ENCODE measurements at places on chromosomes 6 and 20. TPM values are rescaled to one million over a fixed set of nuclear protein-coding genes. Genes with fewer than 3 reads are reported as not detected.
A peak's percentile ranks its signal among the peaks of the same experiment; 100 is the strongest.

Gene COL9A1
- 14.1 TPM for total RNA-seq

Gene RTN4IP1
- total RNA-seq, result 17.5 TPM

Gene OXT
- total RNA-seq, result not detected

Gene QRSL1
- 19.3 TPM for total RNA-seq

Gene SLC13A3
- total RNA-seq, result 8.6 TPM

Gene GSTA2
- total RNA-seq, result not detected

DNA sequence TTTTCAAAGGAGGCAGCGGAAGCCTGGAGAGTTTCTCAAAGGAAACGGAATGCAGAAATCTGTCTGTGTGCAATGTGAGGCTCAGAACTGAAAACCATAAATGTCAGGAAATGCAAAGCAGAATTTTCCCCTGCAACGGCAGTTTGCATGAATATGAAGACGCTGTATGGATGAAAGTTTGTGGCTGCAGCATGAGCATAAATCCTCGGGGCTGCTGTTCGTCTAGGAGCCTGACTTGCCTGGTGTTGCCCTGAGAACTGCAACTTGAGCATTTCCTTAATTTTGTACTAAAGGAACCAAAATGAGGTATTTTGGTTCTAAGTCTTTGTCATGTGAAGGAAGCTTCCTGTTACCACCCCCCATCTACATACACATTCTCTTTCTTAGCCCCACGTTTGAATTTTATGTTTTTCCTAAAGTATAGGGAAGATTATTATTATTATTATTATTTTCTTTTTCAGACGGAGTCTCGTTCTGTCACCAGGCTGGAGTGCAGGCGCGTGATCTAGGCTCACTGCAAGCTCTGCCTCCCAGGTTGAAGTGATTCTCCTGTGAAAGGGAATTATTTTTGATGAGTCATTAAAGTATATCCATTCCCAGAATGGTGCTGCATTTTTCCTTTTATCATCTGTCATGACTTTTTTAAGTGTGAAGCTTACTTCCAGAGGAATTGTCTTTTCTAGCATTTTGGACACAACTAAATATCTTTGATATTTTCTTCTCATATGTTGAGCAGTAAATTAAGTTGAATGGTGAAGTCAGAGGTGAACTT, 33.1 kb downstream of the MTHFD1L start:
- H3K27me3 ChIP-seq, result no peaks in the 10 kb centered on the region
- no peak overlapping the region for H3K4me3 ChIP-seq
- H3K27ac ChIP-seq, result peak overlapping the region; percentile 28
- no peak for DNase-seq
- H3K4me1 ChIP-seq, result 0 out of 2 replicates have a peak, but pooled peaks cover 6% of the 10 kb centered on the region
- peaks cover 5% of the 10 kb centered on the region for H3K36me3 ChIP-seq

DNA sequence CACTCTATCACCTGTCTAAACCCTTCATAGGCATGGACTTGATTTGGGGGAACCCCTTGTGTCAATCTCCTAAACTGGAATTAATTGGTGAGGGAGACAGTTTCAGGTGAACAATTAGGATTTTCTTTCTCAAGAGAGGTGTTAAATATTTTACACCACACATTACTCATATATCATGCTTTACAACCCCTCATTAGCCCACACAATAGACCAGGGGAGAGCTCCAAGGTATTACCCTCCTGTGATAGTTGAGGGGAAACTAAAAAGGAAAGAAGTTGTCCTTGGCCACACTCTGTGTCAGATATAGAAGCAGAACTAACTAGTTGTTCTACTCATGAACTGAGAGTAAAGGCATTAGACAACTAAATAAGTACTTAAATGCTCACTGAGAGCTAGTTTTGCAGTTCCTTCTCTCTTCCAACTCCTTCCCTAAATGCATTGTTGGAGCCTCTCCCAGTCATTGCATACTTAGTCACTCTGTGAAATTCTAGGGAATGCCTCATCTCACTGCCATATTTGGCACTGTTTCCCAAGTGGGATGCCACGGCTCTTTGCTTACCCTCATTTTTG, 183.7 kb upstream of the CEP162 start:
- H3K27ac ChIP-seq, result no peak overlapping the region
- DNase-seq, result no peak
- no peak overlapping the region for H3K4me3 ChIP-seq

GRCh38 chr20:56278196-56278595, 29.7 kb downstream of the MC3R start:
- H3K27ac ChIP-seq, result no peak overlapping the region
- no peak overlapping the region for H3K4me3 ChIP-seq
- H3K27me3 ChIP-seq, result no peaks in the 10 kb centered on the region
- H3K36me3 ChIP-seq, result peaks cover 10% of the 10 kb centered on the region
- DNase-seq, result no peak

DNA sequence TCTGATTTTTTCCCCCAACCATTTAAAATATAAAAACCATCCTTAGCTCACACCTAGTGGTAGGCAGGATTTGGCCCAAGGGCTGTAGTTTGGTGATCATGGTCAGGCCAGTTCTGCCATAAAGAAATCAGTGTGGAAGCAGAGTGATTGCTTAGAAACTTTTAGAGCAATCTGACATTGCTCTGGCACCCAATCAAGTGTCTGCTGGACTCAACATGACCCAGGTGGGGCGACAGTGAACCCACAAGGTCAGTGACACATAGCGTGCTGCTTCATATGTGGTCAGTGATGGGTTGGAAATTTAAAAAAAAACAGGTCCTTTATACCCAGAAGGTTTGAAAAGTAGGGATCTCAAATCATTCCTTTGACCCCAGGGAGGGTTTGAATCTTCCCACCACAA, 107.9 kb downstream of the BANF2 start:
- peak; percentile 9 for DNase-seq
- H3K36me3 ChIP-seq, result no peaks in the 10 kb centered on the region
- no peak overlapping the region for H3K27ac ChIP-seq
- no peaks in the 10 kb centered on the region for H3K27me3 ChIP-seq

DNA sequence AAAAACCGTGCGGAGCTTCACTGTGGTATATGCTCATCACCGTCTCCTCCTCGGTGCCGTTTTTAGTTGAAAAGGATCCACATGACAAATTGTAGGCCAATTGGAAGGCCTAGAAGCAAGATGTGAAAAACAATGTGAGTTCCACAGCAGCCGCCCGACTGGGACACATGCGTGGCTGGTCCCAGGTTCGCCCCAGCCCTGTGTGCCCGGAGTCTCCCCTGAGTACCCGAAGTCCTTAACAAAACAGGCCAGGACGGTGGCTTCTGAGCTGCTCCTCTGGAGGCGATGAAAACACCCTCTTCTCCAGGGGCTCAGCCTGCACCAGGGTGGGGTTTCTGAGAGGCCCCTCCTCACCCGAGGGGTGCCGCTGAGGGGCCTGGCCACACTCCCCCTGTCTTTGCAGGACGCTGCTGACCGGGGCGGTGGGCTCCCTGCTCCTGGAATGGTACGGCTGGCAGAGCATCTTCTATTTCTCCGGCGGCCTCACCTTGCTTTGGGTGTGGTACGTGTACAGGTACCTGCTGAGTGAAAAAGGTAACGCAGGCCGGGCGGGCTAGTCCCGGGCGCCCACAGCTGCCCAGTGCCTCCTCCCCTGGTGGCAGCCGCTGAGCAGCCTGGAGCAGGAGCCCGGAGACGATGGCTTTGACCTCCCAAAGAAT, 9.8 kb downstream of the SLC17A9 start:
- no peaks in the 10 kb centered on the region for H3K36me3 ChIP-seq
- no peak overlapping the region for H3K4me3 ChIP-seq
- no peak for DNase-seq
- 0 out of 2 replicates have a peak overlapping the region, but pooled peaks have one; percentile 66 for H3K27ac ChIP-seq

DNA sequence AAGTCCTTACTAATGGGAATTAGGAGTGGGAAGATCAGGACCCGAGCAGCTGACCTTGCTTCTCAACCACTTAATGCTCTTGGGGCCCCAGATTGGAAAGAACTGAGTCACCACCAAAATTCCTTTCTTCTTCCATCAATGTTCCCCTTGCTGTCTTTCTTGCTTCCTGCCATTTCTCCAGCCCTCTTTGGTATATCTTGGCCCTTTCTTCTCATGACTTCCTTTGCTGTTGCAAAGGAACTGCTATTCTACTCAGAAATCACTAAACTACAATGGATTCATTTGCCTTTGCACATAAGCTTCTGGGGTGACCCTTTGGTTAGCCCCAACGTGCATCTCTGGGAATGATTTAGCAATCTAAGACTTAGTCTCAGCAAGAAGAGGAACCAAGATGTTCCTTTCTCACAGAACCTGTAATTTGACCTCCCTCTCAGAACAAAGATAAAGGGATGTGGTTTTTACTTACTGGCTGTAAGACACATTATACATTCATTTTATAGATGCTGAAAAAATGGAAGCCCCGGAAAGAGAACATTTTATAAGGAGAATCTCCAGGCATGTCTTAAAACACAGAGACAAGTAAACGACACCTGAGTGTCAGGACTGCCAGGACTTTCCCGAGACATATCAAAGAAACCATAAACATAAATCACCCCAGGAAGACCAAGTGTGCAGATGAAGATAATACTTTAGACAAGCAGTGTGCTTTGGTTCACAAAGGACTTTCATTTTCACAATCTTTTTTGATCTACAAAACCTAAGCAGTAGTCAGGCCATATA, 99.0 kb upstream of the TNFAIP3 start:
- no peaks in the 10 kb centered on the region for H3K36me3 ChIP-seq
- no peaks in the 10 kb centered on the region for H3K27me3 ChIP-seq
- no peaks in the 10 kb centered on the region for H3K4me1 ChIP-seq

GRCh38 chr20:61260905-61261304, 8.8 kb downstream of the CDH4 start:
- H3K27ac ChIP-seq, result no peak overlapping the region
- H3K4me1 ChIP-seq, result no peaks in the 10 kb centered on the region
- no peaks in the 10 kb centered on the region for H3K36me3 ChIP-seq
- H3K4me3 ChIP-seq, result no peak overlapping the region

DNA sequence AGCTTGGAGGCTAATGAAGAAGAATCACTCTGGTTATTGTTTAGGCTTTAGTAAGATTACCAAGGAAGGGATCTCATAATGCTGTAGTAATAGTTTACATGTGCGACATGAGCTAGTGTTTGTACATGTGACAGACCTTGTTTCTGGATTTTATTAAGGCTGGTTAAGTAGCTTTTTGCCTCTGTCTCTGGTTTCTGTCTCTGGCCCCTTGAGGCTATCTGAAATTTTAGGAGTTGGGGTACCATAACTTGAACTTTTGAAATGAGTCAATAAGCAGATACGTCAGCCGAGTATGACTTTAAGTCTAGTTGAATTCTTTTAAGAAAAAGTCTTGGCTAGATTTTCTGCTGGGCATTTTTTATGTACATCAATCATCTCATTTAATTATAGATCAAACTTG, 9.5 kb downstream of the CBFA2T2 start:
- DNase-seq, result no peak
- H3K4me3 ChIP-seq, result no peak overlapping the region
- 0 out of 2 replicates have a peak, but pooled peaks cover 5% of the 10 kb centered on the region for H3K4me1 ChIP-seq

DNA sequence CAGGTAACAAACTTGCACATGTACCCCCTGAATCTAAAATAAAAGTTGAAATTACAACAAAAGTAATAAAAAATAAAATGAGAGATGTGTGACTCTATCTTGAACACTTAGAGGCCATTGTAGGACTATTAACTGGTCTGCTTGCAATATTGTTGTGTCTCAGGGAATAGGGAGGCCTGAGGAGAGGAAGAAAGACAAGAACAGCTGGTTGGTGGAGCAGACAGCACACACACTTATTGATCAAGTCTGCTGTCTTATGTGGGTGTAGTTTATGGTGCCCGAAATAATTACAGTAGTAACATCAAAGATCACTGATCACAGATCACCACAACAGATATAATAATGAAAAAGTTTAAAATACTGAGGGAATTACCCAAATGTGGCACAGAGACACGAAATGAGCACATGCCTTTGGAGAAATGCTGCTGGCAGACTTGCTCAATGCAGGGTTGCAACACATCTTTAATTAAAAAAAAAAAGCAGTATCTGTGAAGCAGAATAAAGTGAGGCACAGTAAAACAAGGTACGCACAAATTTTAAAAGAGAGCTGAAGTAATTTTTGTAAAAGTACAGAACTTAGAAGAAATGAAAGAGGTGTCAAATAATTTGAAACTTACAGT, 110.1 kb upstream of the HDAC2 start:
- no peak overlapping the region for H3K4me3 ChIP-seq
- no peak for DNase-seq
- 0 out of 2 replicates have a peak, but pooled peaks cover 3% of the 10 kb centered on the region for H3K36me3 ChIP-seq
- no peak overlapping the region for H3K27ac ChIP-seq
- no peaks in the 10 kb centered on the region for H3K27me3 ChIP-seq

- DNase-seq, result no peak
These were observed 16.4 kb downstream of the SLC17A5 start for GRCh38 chr6:73637404-73637803.

GRCh38 chr6:15616261-15616660, 46.6 kb downstream of the DTNBP1 start:
- H3K36me3 ChIP-seq, result 0 out of 2 replicates have a peak, but pooled peaks cover 3% of the 10 kb centered on the region
- peak overlapping the region; percentile 18 for H3K4me3 ChIP-seq
- no peak overlapping the region for H3K27ac ChIP-seq

GRCh38 chr20:6081236-6081635, 27.4 kb upstream of the LRRN4 start:
- no peaks in the 10 kb centered on the region for H3K36me3 ChIP-seq
- no peaks in the 10 kb centered on the region for H3K27me3 ChIP-seq
- no peaks in the 10 kb centered on the region for H3K4me1 ChIP-seq
- no peak for DNase-seq

DNA sequence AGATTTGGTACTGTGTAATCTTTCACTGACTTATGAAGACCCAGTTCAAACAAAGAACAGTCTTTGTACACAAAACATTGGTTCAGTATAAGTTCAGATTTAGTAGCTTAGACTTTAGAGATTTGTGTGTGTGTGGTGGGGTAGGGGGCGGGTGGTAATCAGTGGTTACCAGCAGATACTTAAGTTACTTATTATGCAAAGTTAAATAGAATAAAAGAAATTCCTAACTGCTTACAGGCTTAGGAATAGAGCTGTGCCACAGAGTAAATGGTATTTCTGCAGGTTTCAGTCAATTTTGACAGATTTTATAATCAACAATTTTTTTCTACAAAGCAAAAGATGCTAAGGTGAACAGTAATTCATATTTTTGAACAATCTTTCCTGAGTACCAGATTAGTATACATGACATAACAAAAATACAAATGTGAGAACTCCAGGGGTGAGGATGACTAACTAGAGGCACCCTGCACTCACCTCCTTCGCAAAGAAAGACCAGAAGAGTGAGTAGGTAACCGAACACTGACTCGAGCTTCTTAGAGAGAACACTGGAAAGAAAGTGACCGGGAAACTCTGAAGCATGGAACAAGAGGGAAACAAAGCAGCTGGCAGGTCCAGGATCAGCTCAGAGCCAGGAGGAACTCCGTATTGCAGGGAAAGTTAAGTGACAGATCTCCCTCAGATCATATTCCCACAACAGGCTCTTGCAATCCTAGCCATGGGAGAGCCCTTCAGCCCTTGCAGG, 560.6 kb downstream of the COL12A1 start:
- no peaks in the 10 kb centered on the region for H3K36me3 ChIP-seq
- H3K27ac ChIP-seq, result no peak overlapping the region
- peak; percentile 20 for DNase-seq
- peaks cover 9% of the 10 kb centered on the region for H3K4me1 ChIP-seq

DNA sequence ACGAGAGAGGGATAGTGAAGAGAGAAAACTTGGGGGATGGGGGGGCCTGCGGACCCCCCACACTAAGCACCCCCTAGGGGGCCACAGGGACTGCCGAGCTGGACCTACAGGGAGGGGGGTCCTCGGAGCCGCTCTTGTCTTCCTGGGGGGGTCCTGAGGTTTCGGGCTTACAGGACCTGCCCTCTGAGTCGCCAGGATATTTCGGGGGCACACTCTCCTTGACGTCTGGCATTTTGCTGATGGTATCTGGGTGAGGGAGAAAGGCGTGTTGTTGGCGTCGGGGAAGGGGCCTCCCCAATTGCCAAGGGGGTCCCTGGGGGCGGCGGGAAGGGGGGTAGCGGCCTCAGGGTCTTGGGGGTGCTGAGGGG, 516 bp downstream of the TCP11 start:
- peak overlapping the region; percentile 46 for H3K4me3 ChIP-seq
- DNase-seq, result no peak
- H3K36me3 ChIP-seq, result no peaks in the 10 kb centered on the region
- peaks cover 7% of the 10 kb centered on the region for H3K4me1 ChIP-seq

All from GM23338 (cell line).